ENCODE measurements at places on chromosomes 1 and 21.
A peak's percentile ranks its signal among the peaks of the same experiment; 100 is the strongest.

GRCh38 chr1:31575369-31576140, 760 bp upstream of the TINAGL1 start:
- peak; percentile 57 for DNase-seq

GRCh38 chr1:188782220-188782841, 1695.3 kb downstream of the BRINP3 start:
- no peak for DNase-seq

DNA sequence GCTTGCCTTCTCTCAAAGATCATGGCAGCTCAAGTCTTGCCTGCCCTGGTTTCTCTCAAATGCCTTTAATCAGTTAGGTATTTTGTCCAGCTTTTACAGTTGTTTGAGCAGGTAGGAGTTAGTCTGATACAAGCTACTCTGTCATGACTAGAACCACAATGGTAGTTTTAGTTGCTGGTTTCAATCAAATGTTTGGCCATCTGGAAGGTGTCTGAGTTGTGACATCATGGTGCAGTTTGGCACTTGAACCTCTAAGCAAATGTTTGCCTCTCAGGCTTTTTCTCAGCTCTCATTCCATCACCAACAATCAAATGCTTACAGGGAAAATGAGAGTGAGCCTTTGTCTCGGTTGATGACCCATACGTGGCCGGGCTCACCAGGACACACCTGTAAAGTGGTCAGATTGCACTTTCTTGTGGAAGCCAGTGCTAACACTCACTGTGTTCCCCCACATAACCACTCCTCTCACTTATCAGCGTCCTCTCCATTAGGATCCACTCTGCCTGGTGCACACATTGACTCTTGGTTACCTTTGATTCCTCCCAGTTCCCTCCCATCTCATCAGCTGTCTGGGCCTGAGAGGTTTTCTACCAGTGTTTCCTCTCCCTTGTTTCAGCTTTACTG, 67.5 kb downstream of the CCDC185 start:
- no peak for DNase-seq

GRCh38 chr1:221456918-221457317, 285.0 kb downstream of the DUSP10 start:
- no peak for DNase-seq

DNA sequence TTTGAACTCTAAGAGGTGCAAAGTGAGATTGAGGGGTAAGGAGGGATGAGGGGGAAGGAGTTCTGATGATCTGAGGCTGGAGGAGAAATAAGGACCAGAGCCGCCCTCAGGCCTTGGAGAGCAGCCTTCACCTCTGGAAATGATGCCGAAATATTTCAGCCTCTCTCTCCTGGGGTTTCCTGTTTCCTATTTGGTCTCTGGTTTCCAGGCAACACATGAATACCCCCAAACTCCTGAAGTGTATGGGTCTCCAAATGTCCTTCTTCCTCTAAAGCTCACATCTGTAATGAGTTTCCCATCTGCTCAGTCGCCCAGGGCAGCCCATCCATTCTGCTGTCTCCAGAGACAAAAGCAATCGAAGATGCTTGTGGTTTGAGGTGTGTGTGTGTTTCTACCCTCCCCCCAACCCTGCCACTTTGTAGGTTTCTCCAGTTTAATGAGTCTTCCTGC, 52.0 kb upstream of the FAM20B start:
- no peak for DNase-seq

- DNase-seq, result peak; percentile 96
These were observed 369.7 kb downstream of the RRAGC start for GRCh38 chr1:38489844-38490270.

Data from H1 (cell line).